ENCODE measurements at places on chromosomes 4 and X.

GRCh38 chr4:1026115-1026514 lies 14.7 kb downstream of the FGFRL1 start:
- DNase-seq = no peak

DNA sequence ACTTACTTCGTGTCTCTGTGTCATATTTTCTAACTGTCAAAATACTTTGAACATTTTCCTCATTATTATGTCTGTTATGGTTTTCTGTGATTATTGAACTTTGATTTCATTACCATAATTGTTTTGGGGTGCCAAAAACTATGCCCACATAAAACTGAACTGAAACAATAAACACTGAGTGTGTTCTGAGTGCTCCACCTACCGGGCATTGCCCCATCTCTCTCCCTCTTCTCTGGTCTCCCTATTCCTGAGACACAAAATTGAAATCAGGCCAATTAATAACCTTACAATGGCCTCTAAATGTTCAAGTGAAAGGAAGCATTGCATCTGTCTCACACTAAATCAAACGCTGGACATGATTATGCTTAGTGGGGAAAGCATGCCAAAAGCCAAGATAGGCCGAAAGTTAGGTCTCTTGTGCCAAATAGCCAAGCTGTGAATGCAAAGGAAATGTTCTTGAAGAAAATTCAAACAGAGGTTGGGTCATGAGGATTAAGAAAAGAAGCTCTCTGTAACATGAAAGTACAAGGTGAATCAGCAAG lies 972.3 kb downstream of the PCDH7 start:
- DNase-seq = no peak

DNA sequence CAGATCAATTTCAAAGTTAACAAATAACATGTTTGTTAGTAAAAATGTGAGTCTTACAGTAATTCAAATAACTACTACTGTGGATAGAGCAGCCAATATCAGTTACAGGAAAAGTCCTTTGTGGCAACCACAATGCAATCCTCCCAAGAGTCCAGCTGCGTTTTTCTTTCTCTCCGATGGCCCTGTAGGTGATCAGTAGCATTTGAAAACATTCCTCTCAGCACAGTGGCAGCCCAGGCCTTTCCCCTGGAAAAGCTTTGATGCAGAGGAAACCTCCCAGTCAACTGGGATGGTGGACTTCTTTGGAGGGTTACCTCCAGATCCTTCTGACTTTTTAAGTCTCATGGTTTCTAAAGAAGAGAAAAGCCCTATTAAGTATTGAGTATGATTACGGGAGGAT lies 18.0 kb upstream of the PDZD4 start:
- DNase-seq = no peak

DNA sequence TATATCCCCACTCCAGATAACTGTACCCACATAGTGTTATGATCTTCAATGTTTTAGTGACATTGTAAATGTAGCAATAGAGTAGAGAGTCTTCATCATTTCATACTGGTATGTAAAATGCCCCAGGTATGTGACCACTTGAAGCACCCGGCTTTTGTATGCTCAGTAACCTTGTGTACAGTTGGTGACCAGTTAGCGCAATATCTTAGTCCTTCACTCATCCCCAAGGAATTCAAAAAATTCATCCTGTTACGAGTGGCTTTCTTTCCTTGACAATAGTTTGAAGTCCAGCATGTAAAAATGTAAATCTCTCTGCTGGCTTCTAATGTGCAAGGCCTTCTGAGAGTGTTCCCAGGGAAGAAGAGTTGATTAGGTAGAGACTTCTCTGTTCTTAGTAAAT lies 145.6 kb downstream of the ARX start:
- DNase-seq = no peak

GRCh38 chr4:66123190-66123589 lies 452.9 kb upstream of the EPHA5 start:
- DNase-seq = no peak

- no peak for DNase-seq
Observed at GRCh38 chrX:82589410-82589809, 918.7 kb upstream of the POU3F4 start.

GRCh38 chrX:72381439-72382201 lies 75.9 kb upstream of the CITED1 start:
- no peak for DNase-seq

DNA sequence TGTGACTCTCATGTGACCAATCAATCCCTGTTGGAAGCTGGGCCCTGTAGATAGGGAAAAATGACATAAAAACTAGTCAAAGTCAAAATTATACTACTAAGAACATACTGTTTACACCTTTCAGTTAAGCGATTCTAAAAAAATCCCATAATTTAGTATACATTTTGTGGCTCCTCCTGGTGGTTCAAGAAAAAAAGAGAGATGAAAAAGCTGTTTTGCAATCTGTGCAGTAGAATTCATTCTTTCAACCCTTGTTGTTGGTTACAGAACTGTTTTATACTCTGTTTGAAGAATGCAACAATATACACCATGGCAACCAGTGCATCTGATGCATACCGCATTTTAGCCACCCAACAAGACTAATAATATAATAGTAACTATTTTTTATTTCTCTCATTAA lies 66.8 kb upstream of the ANK2 start:
- no peak for DNase-seq

DNA sequence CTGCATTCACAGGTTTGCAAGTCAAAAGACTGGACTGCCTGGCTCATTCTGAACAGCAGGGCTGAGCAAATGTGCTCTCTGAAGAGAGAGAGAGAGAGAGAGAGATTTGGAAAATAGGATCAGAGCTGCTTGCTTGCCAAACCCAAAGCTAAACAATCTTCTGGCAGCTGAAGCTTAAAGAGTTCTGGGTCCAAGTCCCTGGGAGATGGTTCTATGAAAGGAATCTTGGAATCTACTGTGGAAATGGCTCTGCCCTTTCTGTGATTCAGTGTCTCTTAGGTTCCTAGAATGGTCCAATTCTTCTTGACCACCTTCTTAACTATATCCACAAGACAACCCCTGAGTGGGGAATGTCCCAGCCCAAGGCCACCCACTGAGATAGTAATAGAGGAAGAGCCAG lies 66.1 kb upstream of the EFNB1 start:
- no peak for DNase-seq

GRCh38 chr4:78654807-78655206 lies 103.2 kb downstream of the ANXA3 start:
- no peak for DNase-seq

DNA sequence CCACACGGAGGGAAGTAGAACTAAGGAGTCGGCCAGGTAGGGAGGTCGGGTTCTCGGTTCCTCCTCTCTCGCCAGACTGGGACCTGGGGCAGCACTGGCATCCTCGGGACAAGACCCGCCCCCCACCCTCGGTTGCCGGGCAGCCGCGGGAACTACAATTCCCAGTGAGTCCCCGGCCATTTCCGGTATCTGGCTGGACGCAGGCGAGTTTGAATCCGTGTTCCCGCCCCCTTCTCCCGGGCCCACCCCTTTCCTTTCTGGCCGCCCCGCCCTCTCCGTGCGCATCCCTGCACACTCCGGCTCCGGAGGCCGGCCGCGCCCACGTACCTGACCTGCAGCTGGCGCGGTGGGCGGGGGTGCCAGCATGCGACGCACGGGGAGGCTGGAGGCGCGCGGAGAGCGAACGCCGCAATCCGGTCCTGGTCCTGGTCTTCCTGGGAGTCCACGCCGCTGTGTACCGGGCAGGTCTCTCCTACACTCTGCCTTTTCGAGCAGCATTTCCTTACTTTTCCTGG lies 10.2 kb upstream of the DLG3 start:
- peak; percentile 47 for DNase-seq

DNA sequence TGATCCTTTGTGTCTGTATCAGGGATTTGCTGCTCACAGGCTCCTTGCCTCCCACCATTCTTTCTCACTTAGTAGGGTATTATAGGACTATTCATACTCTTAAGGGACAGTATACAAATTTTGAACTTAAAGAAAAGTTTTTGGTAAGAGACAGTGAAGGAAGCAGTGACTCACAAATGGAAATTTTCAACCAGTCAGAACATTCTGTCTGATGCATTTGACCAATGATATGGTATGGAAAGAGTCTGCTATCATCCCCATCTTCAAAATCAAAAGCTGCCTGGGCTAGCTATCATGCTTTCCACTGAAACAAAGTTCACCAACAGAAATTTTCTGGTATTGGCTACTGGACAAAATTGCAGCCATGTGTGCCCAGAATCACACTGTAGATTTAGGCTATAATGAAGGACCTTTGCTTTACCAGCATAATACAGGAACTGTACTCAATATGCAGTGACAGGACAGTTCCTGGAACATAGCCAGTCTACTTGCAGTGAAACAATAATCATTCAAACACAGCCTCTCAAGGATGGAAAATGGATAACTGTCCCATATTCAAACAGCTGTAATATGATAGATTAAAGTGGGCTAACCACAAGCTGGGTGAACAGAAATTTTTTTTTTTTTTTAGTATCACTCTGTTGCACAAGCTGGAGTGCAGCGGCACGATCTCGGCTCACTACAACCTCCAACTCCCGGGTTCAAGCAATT lies 109.0 kb upstream of the ACSL4 start:
- DNase-seq = no peak

DNA sequence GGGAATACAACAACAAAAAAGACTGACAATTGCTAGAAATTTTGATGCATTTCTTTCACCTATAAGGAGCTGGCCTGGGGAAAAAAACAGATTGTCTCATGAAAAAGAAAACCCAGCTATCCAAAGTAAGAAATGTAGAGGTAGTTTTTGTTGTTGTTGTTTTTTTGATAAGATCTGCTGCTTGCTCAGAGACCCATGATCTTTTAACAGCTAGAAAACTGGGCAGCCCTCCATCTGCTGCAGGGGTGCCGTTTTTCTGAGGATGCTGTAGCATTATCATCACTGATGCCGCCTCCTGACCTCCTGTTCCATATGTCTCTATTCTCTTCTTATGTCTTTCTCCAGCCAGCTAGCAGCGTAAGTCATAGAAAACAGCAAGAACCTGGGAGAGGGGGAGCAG lies 98.3 kb downstream of the BMPR1B start:
- DNase-seq = no peak

DNA sequence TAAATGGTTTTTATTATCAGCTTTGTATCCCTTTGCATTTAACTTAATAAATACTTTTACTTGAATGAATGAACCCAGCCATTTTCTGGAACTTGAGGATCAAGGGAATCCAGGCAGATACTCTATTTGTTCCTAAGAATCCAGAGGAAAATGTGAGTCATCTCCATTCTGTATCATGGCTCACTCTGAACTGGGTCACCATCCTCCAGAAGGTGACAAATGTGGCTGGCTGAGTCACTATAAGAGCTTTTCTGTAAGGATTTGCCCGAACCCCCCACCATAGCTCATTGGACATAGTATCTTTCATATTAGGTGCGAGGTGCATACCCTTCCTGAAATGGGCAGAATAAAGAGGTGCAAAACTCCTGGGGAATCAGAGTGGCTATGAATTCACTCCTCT lies 25.8 kb downstream of the RTL9 start:
- DNase-seq = no peak

GRCh38 chrX:31508338-31508737 lies 436.5 kb upstream of the FTHL17 start:
- no peak for DNase-seq

DNA sequence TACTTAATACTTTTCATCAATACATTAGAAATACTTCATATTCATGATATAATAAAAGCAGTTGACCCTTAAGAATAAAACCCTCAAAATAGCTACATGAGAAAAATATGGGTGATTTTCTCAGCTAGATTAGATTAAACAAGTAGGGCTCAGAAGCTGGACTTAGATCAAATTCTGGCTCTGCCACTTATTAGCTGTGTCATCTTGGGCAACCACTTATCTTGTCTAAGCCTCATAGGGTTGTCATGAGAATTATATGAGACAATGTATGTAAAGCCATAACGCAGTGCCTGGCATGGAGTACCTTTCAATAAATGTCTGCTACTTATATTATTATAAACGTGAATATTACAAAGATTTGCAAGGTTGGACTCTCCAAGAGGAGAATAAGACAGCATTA lies 84.3 kb upstream of the PGRMC2 start:
- DNase-seq = no peak

DNA sequence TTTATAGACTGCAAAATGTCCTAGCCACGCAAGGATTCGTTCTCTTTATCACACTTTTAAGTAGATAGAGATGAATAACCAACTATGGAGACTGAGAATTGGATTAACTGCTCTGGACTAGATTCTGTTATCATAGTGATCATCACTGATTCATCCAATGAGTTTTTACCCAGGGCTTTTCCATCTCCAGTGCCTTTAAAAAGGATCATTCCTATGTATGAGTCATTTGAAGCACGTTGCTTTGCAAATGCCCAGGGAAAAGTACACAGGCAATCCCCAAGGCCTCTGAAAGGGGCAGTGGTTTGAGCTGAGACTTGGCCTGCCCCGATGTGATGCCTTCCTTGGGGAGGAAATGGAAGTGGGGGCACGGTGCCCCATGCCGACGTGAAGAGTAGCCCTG lies 122.7 kb upstream of the PSAPL1 start:
- DNase-seq = no peak

GRCh38 chrX:106484233-106484632 lies 127.5 kb upstream of the RADX start:
- no peak for DNase-seq

GRCh38 chr4:120158046-120158445 lies 91.4 kb upstream of the MAD2L1 start:
- DNase-seq = no peak

- no peak for DNase-seq
Observed at GRCh38 chr4:38236503-38236902, 276.3 kb downstream of the PTTG2 start.

DNA sequence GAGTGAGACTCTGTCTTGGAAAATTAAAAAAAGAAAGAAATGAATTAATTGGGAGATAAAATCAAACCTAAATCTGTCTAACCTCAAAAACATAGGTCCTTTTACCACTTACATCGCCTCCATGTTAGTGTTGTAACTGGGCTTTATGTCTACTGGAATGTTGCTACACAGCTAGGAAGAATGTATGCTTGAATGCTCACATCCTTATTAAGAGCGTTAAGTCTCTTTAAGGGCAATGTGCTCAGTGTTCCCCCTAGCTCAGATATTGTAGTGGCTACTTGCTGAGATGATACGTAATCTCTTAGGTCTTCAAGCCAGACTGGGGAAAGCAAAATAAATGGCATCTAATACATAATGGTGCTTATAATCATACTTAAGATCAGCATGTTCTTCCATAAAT lies 1072.8 kb downstream of the PDHA2 start:
- no peak for DNase-seq

- no peak for DNase-seq
Observed at GRCh38 chrX:20252381-20253231, 14.1 kb downstream of the RPS6KA3 start.

GRCh38 chrX:250965-251364 lies 30.2 kb upstream of the PLCXD1 start:
- no peak for DNase-seq

- no peak for DNase-seq
Observed at GRCh38 chrX:140933016-140933415, 69.4 kb upstream of the SPANXB1 start.

Measured in stimulated activated CD8-positive, alpha-beta memory T cell treated with anti-CD3 and anti-CD28 coated beads, Interleukin-7, amount 100 ng/mL, for 48 hours (primary cell).